ENCODE measurements at places on chromosomes 12 and 14.

GRCh38 chr12:7899755-7900154 is 27.0 kb upstream of the SLC2A14 start:
- DNase-seq, result no peak

DNA sequence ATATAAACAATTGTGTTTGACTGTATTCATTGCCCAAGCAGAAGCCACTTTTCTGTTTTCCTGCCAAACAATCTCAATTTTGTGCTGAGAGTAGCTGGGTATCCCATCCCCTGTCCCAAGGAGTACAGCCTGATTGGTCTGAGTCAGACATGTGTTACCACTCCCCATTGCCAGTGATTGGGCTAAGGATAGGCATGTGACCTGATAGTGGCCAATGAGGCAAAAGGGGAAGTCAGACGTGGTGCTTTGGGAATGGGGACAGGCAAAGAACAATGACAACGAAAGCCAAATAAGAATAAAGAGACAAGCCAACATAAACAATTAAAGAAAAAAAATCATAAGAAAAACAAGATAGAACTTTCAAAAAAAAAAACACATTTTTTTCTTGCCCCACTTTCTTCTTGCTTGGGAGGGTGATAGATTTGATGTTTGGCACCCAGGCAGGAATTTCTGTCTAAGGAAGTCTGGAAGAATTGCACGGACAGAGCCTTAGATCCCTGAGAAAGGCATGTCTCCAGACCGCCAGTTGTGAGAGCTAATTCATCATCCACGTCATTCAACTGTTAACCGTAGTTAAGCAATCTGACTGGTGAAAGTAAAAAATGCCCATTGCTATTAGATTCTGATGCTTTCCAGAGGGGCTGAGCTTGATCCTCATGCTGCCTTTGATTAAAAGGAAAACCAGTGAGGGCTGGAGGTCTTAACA is 626.6 kb upstream of the TMEM132C start:
- DNase-seq, result no peak

DNA sequence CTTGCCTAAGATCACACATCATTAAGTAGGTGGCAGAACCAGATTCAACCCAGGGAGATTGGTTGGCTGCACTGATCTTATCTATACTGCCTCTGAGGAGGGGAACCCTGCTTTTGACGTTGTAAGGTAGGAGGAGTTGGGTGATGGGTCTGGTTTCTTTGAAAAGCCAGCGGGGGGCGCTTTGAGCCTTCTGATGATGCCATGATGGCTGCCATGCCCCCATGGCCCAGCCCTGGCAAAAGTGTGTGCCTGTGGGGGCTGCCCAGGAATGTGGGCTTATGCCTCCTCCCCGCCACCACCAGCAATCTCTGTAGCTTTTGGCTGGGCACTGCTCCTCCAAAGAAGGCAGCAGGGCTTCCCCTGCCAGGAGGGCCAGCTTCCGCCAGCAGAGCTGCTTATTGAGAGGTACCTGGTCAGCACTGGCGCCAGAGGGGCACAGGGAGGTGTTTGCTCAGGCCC is 224.3 kb downstream of the SLC41A2 start:
- DNase-seq, result no peak

GRCh38 chr12:120847392-120847791 is 56.8 kb downstream of the SPPL3 start:
- DNase-seq, result no peak
